ENCODE measurements at places on chromosomes 12 and 14.

DNA sequence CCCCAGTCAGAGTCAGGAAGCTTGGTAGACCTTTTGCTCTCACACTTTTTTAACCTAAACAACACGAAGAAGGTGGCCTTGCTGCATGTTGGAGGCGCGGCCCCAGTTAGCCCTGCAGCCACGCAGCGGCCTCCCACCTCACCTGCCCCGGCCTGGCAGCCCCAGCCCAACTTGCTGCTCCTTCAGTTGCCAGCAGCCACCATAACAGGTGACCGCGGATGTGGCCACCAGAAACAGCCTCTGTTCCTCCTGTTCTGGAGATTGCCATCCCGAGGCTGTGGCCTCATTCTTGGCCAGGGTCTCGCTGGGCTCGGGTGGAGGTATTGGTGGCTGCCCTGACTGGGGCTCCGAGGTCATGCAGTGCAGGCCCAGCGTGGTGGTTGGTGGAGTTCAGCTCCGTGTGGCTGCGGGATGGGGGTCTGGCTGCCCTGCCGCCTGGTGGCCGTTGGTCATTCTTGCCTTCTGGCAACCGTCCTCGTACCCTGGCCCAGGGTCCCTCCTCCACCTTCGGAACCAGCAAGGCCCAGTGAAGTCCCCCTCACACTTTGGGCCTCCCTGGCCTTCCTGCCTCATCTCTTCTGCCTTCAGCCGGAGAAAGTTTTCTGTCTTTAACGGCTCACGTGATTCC lies 20.7 kb upstream of the TEX22 start:
- DNase-seq: no peak

GRCh38 chr12:6734506-6735387 lies 10.9 kb downstream of the COPS7A start:
- no peak for DNase-seq

- no peak for DNase-seq
These were observed 25.0 kb downstream of the OTUB2 start for GRCh38 chr14:94051115-94051514.

GRCh38 chr12:53441040-53441833 lies at the start of gene PRR13:
TSS of gene PRR13 (plus strand) at chr12:53441734. CDS start at chr12:53442715, 981 bp downstream.
- DNase-seq: peak; percentile 97

GRCh38 chr14:103334644-103335622 lies 896 bp downstream of the EIF5 start:
- DNase-seq: peak; percentile 56

GRCh38 chr12:66692170-66692569 lies 13.3 kb upstream of the GRIP1 start:
- no peak for DNase-seq

- no peak for DNase-seq
These were observed 8.1 kb upstream of the LHX5 start for GRCh38 chr12:113479590-113480335.

DNA sequence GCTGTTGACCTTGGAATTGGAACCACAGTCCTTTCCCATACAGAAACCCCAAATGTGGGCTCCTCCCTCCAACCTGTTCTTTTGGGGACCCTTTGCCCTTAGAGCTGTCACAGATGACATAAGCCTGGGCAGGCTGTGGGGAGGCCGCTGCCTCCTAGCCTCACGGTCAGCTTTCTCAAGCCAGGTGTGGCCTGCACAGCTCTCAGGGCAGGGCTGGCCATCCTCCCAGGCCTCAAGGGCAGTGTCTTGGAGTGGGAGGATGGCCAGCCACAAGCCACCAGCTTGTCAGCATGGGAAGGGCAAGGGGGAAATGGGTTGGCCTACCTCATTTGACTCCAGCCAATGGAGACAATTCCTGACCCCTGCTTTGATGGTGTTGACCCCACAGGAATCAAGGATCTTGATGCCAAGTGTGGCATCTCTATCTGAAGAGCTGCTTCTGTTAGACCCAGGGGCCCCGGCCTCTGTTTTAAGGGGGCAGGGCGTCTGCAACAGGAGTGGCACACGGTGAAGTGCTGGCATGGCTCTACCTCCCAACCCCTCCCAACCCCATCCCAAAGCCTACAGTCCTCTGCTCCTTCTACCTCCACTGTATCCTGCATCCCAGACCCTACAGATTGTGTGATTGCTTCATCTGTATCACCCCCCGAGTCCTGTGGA lies 11.5 kb downstream of the CBLN3 start:
- DNase-seq: no peak

- DNase-seq: no peak
These were observed 41.6 kb downstream of the EXOC5 start for GRCh38 chr14:57227083-57227482.

DNA sequence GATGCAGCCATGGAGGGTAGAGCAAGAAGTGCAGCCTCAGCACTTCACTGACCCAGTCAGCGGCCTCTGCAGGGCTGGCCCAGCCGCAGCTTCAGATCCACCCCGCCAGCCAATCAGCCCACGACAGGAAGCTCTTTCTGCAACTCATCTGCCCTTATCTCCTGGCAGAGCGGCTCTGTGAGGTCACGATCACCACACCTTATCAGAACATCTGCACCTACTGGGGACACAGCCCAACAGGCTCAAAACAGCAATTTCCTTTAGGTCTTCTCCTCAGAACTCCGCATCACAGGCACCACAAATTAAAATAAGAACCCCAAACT lies 287.3 kb downstream of the BCL11B start:
- peak; percentile 30 for DNase-seq

DNA sequence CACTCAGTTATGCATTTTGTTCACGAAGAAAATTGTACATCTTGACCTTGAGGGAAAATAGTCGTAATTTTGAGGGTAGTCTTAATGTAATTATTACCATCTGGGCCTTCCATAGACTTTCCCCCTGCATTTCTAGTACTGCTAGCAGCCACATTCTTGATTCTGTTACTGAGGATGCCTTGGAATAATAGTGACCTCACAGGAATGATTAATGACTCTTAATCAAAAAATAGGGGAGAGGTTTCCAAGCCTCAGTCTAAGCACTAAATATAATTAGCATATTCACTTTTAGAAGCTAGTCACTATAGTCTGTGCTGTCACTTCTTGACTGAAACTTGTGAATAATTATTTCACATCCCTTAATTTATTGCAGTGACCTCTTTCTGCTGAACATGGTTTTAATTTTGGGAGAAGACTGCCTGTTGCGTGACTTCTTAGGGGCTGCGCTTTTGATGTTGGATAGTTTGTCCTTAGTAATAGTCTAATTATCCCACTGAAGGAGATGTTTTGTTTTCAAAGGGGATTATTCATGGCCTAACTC lies 400.5 kb downstream of the ADAMTS20 start:
- no peak for DNase-seq

- no peak for DNase-seq
These were observed 92.0 kb upstream of the DYNC1H1 start for GRCh38 chr14:101872346-101872745.

DNA sequence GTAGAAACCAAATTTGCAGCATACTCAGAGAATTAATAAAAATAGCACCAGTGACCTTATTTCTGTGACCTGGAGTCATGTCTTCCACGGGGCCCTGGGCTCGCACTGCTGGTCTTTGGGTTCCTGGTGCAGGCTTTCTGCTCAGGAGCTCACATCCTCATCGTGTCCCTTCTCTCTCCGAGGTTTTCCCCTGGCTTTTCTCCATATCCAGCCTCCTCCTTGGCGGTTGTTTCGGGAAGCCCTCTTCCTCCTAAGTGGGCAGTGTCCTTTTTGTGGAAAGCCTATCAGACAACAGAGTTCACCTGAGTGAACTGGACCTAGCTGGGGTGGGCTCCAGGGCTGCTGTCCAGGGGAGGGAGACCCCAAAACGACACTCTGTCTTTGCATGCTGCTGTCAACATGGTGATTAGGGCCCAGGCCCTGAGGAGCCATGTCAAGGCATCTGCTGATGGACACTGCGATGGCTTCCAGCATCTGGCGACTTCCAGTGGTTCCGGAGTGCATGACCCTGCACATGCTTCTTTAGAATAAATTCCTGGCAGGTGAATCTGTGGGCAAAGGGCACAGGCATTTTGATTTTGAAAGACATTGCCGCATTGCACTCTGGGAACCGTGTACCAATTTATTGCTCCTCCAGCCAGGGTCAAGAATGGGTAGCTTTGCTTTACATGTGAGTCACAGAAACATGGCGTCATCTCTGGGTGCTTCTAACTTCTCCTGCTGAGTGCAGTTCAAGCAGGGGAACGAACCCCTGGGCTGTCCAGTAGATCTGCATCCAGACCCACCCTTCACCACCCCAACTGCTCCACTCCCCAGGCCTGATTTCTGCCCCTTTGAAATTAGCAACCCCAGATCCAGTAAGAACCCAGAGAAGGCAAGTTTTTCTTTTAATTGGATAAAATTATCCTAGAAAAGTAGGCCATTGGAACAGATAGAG lies 136.8 kb downstream of the ADGRD1 start:
- DNase-seq: no peak

DNA sequence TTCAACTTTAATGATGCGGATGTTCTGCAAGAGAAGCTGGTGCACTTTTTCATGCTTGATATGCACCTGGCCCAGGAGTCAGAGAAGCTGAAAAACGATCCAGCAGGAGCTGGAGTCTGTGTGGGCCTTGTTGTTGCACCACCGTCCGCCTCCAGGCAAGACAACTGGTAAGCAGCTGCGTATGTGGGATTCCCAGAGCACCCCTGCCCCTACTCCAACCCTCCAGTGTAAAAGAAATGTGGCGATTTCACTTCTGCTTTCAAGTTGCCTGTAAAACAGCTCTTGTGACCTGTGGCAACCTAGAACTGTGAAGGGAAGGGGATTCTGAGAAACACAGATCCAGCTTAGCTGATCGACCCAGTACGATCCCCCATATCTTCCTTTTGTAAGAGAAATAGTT lies 154.1 kb upstream of the PELI2 start:
- DNase-seq: no peak

- DNase-seq: no peak
These were observed 40.2 kb downstream of the SCARB1 start for GRCh38 chr12:124823272-124823970.

DNA sequence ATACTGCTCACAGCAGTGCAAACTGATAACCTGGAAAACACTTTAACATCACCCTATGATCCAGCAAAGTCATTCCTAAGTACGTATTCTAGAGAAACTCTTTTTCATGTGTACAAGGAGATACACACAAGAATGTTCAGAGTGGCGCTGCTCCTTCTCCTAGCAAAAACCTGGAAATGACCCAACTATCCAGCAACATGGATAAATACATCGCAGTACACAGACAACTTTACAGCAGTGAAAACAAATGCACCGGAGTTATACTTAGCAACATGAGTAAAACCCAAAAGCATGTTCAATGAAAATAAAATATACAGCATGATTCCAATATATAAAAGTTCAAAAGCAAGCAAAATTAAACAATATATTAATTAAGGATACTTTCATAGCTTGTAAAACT lies 18.7 kb downstream of the SART3 start:
- DNase-seq: no peak

DNA sequence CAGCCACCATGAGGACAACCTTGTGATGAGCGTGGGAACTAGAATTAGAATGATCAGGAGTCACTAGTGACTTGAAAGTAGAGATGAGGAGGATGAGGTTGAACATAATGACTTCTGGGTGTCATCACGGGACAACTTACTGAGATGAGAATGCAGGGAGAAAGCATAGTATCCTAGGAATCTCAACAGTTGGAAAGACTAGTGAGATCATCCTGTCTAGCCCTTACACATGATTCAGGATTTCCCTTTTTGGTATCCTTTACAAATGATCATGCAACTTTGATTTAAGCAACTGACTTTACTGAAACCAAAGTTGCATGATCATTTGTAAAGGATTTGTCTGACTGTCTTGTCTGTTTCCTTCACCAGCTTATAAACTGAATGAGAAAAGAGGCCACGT lies 51.8 kb upstream of the HIF1A start:
- DNase-seq: no peak

- no peak for DNase-seq
These were observed 73.2 kb downstream of the SUSD6 start for GRCh38 chr14:69684461-69685217.

DNA sequence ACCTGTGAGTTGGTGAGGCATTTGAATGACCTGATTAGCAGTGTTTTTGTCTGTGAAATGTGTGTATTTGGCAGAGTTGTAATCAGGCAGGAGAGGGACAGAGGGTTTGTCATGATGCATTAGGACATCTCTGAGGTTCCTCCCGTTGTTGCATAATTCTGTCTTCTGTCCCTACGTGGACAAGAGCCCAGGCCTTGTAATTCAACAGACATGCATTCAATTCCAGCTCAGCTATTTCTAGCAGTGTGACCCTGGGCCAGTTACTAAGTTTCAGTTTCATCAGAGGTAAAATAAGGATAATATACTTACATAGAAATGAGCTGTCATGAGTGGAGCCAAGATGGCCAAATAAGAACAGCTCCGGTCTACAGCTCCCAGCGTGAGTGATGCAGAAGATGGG lies 208.6 kb downstream of the SLC38A4 start:
- no peak for DNase-seq

- DNase-seq: no peak
These were observed 13.0 kb upstream of the SERPINA12 start for GRCh38 chr14:94522115-94522724.

DNA sequence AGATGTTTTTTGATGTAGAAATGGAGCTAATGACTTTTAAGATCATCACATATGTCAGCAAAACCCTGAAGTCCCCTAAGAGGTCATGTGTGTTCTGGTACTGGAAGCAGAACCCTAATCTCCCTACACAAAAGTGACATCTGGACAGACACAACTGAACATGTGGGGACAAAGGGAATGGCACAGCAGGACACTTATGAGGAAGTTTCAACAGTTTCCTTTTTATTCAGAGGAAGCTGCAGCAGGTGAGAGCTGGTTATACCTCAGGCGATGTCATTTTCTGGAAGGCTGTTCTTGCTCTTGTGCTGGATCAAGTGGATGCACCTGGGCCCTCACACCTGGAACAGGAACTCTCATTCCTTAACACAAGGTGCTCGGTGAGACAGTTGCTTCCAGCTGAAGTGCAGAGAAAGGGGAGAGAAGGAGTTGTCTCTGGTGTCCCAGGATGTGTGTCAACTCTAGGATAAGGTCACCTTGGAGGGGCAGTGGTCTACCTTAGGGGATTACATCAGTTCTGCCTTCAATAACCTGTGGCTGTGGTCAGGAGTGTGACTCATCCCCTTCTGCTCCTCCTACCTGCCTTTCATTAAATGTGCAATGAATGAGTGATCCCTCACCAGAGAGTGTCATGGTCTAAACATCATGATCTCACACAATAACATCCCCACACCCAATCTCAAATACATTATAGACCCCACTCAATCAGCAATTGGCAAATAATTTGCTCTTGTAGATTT lies 463.4 kb downstream of the TMEM121 start:
- DNase-seq: no peak

DNA sequence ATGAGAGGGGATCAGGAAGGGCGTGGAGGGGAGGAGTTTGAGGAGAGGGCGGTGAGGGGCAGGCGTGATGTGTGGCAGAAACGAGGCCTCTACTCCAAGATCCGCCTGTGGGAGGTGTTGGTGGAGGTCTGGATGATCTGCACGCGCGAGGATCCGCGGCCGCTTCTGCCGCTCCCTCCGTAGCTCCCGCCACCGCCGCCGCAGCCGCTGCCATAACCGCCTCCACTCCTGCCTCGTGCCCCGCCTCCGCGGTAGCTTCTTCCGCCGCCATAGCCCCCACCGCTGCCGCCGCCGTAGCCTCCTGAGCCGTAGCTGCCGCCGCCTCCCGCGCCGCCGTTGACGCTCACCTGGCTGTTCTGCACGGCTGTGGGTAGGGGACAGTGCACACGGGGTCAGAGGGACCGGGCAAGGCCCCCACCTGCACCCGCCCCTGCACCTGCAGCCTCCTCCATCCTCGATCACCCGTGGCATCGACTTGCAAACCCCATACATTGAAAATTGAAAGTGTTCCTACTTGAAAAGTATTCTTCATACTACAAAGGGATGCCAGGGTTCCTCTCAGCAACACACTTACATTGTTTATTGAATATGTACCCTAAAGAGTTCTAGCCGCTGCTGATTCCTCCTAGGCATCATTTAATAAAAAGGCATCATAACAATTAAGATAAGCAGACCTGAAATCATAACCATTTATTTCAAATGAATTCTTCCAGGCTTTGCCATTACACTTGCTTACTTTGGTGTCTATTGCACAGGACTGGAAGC lies 11.1 kb upstream of the KRT1 start:
- peak; percentile 19 for DNase-seq
